ENCODE measurements at places on chromosomes 2 and 18.

- no peak for DNase-seq
These were observed 801 bp downstream of the OSR1 start for GRCh38 chr2:19357402-19358241.

GRCh38 chr2:237471438-237472186 is 15.4 kb upstream of the MLPH start:
- no peak for DNase-seq

GRCh38 chr2:168758970-168759820 is 43.2 kb upstream of the NOSTRIN start:
- DNase-seq, result no peak

DNA sequence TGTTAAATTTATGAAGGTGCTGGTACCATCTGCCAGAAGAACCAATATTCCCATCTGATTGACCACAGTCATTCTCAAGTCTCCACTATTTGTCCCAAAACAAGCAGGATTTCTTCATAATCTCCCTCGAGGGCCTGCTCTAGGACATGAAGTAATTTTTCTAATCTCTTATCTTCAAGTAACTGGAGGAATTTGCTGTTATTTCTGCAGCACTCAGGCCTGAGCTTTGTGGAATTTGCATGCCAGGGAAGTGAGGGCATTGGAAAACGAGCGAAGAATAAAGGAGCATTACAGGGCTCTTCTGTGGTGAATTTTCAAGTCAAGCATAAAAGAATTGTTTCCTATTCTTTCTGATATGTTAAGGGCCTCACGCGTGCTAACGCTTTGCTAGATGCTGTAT is 161.2 kb upstream of the EPAS1 start:
- no peak for DNase-seq

- no peak for DNase-seq
These were observed 2.7 kb downstream of the ESPNL start for GRCh38 chr2:238102865-238103264.

GRCh38 chr18:35912332-35912731 is 60.1 kb upstream of the RMP24 start:
- DNase-seq, result no peak

DNA sequence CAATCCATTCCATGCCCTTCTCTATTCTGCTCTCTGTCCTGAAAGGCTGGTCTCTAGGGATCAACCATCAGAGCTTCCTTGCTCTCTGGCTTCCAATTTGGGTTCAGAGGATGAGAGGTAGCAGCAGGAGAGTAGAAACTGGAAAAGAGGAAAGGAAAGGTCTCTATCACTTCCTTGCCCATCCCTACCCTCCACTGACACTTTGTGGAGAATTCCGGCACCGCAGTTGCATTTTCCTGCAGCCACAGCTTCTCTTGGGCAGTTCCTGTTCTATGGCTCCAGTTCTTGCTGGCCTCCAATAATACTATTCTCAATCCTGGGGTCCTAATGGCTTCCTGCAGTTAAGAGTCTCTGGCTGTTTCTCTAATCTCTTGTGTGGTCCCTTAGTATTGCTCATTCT is 13.3 kb upstream of the IMPACT start:
- DNase-seq, result no peak

DNA sequence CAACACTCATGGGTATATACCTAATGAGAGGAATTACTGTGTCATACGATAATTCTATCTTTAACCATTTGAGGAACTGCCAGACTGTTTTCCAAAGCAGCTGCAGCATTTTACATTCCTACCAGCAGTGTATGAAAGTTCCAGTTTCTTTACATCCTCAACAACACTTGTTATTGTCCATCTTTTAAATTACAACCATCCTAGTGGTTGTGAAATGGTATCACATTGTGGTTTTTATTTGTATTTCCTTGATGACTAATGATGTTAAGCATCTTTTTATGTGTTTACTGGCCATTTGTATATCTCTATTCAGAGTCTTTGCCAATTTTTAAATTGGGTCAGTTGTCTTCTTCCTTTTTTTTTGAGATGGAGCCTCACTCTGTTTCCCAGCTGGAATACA is 4.0 kb upstream of the CKAP2L start:
- DNase-seq, result no peak

GRCh38 chr18:75133721-75134610 is 75.0 kb downstream of the PTGR3 start:
- DNase-seq, result no peak

GRCh38 chr2:117700471-117700870 is 114.0 kb upstream of the DDX18 start:
- DNase-seq, result no peak

DNA sequence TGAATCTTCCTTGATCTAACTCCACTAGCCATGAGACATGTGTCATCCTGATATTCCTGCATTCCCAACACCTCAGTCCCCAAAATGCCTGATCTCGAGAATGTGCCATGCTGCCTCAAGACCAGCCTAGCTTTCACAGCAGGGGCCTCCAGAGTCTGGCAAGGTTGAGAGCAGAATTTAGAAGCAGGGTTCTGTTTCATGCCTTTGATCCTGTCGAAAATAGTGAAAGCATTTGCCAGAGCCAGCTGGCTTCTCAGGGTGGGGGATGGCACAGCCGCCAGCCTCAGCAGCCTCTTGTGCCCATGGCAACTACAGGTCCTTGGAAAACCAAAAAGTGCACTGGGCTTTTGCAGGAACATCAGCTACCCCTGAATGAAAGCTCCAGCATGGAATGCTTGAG is 143.5 kb downstream of the RTN4 start:
- no peak for DNase-seq

- DNase-seq, result no peak
These were observed 83.3 kb downstream of the LCLAT1 start for GRCh38 chr2:30530346-30530745.

GRCh38 chr2:218607436-218608115 is at the start of gene PLCD4:
Gene PLCD4, plus strand, starts transcription at chr2:218607899. Its CDS starts 7,841 bp downstream, at chr2:218615740.
- no peak for DNase-seq

- DNase-seq, result no peak
These were observed 265.1 kb downstream of the HAUS1 start for GRCh38 chr18:46369323-46369722.

DNA sequence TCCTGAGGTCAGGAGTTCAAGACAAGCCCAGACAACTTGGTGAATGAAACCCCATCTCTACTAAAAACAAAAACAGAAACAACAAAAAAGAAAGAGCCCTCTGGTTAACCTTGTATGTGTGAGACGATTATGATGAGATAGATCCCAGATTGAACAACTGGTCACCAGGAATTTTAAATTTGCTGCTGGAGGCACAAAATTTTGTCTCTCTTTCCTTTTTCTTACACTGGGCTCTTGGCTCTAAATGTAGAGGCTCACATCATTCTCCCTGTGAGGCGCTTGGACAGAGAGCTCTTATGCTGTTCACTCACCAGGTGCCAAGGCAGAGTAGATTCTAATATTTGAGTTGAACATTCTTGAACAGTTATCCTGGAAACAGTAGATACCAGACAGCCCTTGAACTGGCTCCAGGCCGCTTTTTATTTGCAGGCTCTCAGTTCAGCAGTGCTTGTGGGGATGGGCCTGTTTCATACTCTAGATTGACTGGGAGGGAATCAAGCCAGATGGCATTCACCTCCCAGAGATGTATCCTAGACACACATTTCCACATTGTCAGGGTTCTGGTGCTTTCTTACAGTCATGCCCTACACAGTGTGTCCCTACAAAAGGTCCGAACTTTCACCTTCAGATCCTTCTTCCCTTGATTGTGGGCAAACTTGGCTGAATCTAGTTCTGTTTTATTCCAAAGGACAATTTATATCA is 1159.6 kb downstream of the RPIA start:
- no peak for DNase-seq

GRCh38 chr2:179017773-179018357 is 32.1 kb downstream of the CCDC141 start:
- DNase-seq, result no peak

- no peak for DNase-seq
These were observed 63.0 kb upstream of the PSMD14 start for GRCh38 chr2:161245261-161245553.

DNA sequence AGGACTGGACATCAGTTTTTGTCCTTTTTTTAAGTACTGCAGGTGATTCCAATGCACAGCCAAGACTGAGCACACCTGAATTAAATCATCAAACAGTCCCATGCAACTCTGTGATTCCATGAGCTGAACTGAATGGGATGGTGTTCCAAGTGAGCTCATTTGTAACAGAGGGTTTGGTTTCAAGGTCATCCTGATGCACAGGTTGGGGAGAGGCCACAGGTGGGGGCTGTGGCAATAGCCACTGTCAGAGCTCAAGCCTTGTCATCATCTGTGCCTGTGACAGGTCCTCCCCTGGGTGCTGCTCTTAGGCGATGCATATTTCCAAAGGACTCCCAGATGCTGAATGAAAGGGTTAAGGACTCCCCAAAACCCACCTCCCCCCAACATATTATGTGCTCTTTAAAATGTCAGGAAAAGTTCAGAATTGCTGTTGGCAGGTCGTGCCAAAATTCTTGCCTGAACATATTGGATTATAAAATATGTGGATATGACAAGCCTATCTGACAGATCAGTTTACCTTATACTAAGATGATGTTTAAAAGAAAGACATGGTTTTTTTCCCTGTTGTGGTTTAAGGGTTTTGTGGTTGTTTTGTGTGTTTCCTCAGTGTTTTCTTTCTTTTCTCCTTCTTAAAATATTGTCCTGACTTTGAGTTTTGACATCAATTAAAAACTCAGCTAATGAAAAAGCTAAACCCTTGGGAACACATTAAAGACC is 263.5 kb upstream of the SIX2 start:
- DNase-seq, result no peak

DNA sequence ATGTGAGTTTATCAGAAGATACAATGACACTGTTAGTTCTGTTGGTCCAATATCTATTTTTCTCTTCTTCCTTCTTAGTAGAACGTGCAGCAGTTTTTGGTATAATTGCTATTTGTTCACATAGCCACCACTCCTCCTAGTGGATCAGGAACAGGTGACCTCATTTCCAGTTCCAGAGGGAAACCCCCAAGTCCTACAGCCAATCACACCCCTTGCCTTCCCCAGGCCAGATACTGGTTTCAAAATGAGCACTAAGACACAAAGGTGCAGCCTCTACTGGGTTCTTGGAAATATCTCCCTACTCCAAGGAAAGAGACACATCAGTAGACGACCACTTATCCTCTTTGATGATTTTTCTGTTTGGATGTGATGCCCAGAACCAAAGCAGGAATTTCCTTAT is 103.2 kb downstream of the TCF4 start:
- no peak for DNase-seq

DNA sequence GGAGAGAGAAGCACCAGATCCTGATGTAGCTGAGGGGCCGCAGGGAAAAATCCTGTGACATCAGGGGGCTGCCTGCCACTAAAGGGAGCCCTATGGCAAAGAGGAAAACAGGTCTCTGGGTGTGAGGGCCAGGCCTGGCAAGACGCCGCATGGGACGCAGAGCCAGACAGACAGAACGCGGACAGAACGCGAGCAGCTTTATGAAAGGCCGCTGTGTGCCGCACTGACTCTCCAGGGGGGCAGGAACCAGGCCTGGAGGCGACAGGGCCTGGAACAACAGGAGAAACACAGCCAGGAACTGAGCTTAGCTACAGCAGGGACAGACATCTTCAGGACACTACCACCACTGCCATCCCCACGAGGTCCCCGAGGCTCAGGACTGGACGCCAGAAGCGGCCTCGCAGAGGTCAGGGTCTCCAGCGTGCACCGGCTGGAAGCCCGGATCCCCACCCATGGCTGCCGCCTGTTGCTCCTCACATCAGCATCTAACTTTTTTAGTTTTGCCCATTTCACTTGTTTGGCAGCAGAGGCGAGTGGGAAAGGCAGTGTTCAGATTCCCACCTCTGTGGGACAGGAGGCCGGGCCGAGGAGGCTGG is 131.6 kb downstream of the VAPA start:
- no peak for DNase-seq

- no peak for DNase-seq
These were observed 59.2 kb upstream of the FZD7 start for GRCh38 chr2:201974171-201975100.

DNA sequence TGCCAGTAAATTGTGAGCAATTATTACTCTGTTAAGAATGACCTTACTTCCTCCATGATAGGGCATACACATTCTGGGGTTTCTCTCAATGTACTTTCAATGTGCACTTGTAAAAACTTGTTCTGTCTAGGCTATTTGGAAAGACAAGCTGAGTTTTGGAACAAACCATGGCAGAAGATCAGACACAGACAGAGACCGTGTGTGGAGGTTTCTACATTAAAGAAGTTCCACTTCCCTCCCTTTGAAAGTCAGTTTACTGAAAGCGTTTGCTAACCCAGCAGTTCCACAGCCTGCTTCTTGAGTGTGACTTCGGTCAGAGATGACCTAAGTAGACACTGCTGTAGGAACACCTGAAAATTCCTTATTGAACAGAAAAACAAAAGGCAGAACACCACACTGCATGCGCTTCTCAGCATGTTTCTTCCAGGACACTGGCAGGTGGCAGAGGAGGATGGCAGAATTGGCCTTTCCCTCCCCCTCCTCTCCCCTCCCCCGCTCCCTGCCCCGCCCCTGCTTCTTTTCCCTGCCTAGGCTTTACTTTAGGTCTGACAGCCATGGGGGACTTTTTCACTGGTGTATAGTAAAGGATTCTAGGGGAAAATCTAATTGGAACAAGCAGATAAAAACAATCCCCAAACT is 109.8 kb downstream of the NOL10 start:
- DNase-seq, result no peak

DNA sequence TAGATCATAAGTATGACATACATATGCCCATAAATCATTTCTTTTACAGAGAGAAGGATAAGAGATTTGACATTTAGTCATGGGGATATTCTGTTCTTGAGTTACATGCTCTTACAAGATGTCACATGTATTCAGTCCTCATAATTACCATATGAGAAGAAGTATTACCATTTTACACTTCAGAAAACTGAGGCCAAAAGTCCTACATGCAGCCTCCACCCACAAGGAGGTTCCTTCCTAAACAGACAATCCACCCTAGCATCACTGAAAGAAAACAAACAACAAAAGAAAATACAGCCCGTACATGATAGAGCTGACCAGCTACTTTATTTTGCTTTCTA is 335.1 kb downstream of the SETBP1 start:
- no peak for DNase-seq

GRCh38 chr2:166957686-166958085 is 69.4 kb downstream of the XIRP2 start:
- DNase-seq, result no peak

DNA sequence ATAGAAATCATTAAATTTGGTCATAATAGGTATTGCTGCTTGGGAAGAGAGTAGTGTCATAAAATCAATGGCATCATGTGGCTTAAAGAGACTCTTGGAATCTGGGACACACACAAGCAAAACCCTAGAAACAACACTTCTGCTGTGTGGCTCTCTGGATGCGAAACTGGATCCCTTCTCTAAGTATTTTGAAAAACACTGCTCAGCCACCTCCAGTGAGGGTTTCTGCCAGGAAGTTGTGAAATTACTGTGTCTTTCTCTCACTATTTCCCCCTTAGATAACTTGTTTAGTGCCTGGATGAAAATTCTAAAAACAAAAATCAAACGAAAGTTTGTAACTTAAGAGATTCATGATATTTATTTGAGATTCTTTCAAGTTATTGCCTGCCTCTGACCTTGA is 163.8 kb downstream of the RHBDD1 start:
- DNase-seq, result no peak

GRCh38 chr2:5074733-5075132 is 617.5 kb upstream of the SOX11 start:
- DNase-seq, result no peak

GRCh38 chr18:42174909-42175308 is 219.9 kb downstream of the PIK3C3 start:
- no peak for DNase-seq

GRCh38 chr2:108805782-108806181 is 19.2 kb downstream of the CCDC138 start:
- no peak for DNase-seq

All from effector CD8-positive, alpha-beta T cell (primary cell).